Effector memory CD8-positive, alpha-beta T cell (primary cell): ENCODE measurements at places on chromosomes 3 and 15.

DNA sequence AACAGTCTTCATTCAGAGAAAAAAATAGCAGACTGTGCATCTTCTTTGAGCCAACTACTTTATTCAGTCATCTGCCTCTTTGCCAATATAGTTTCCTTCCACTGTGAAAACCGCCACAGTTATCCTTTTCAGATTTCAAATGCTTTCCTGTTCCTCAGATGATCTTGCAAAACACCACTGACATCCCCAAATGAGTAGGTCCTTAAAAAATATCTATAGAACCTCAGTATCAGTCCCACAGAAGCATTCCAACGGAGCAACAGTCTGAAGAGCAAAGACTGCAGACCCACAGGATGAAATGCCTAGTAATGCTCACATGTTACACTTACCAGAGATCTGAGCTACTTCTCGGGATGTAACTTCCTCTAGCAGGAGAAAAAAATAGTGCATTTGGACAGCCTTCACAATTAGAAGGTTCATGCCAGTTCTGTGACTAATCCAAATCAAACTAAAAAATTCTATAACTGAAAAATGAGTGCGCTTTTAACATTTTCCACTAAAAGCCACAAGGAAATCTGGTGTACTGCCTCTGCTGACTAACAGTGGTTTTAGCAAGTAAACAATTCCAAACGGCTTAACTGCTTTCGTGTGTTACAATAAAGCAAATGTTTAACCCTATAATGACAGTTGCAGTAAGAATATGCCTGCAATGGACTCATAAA is at the start of gene ANKRD28:
ANKRD28 (minus strand) TSS at position 338 of the 662 bp plus-strand sequence. CDS start 1,458 bp downstream, outside the sequence.
- DNase-seq, result no peak

DNA sequence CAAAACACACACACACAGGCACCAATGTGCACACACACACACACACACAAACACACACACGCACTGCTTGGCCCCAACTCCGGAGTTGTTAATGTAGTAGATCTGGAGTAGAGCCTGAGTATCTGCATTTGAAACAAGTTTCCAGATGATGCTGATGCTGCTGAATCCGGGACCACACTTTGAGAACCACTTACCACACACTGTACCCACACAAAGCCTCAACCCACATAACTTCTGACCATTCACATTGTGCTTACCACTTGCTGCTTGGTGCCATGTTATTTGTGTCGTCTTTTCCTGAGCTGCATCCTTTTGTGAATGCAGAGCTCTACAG is 36.9 kb downstream of the SETMAR start:
- DNase-seq, result no peak

DNA sequence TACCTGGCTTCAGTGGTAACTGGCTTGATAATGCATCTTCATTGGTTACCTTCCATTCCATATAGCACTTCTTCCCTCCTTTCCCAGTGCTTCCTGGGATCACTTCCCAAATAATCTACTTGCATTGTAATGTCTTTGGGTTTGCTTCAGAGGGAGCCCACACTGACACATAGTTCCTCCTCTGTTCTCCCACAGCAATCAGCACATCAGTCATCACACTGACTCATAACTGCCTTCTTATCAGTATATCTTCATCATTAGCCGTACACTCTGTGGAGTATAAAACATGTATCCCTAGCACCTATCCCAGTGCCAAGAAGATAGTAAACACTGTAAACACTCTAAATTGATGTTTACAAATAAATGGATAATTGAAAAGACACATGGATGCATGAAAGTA is 91.4 kb upstream of the SCN10A start:
- no peak for DNase-seq

- no peak for DNase-seq
Measured at GRCh38 chr3:64094713-64095079, 71.4 kb upstream of the PSMD6 start.

GRCh38 chr3:30871720-30872119 is 22.7 kb downstream of the GADL1 start:
- no peak for DNase-seq

- DNase-seq, result no peak
Measured at GRCh38 chr3:161268601-161269000, 47.5 kb downstream of the NMD3 start.
